Lower leg skin (tissue), 4 donors: ENCODE measurements at places on chromosomes 13 and 19. TPM values are rescaled to one million over a fixed set of nuclear protein-coding genes. Genes with fewer than 3 reads are reported as not detected.

KLHL1 gene
- not detected for total RNA-seq

SIGLEC9 gene
- 2.0 TPM for total RNA-seq

ZFR2 gene
- total RNA-seq = not detected

CEACAM20 gene
- not detected for total RNA-seq

MAB21L1 gene
- total RNA-seq = 0.32 TPM

ICAM4 gene
- 0.38 TPM for total RNA-seq

LAIR1 gene
- 0.38 TPM for total RNA-seq

KRTDAP gene
- total RNA-seq = 17,439 TPM

MAP4K1 gene
- total RNA-seq = 0.80 TPM

SYCN gene
- not detected for total RNA-seq

WDR83 gene
- 23.7 TPM for total RNA-seq

XAB2 gene
- 99.1 TPM for total RNA-seq

POU2F2 gene
- 3.8 TPM for total RNA-seq

SELENOV gene
- total RNA-seq = not detected

SLAIN1 gene
- 4.0 TPM for total RNA-seq

MYADM gene
- total RNA-seq = 49.2 TPM

NLRP9 gene
- not detected for total RNA-seq

FXYD1 gene
- total RNA-seq = 6.5 TPM

PDX1 gene
- total RNA-seq = not detected

PRR20D gene
- not detected for total RNA-seq

KEAP1 gene
- 81.6 TPM for total RNA-seq

FCER2 gene
- total RNA-seq = not detected

EPS8L1 gene
- total RNA-seq = 394 TPM

C1QTNF9B gene
- total RNA-seq = not detected

ZFP82 gene
- 1.6 TPM for total RNA-seq

B3GLCT gene
- 6.5 TPM for total RNA-seq

FKBP8 gene
- 285 TPM for total RNA-seq

NOTCH3 gene
- 332 TPM for total RNA-seq

SLC17A7 gene
- 0.76 TPM for total RNA-seq

NKPD1 gene
- 52.1 TPM for total RNA-seq

PSG7 gene
- 3.2 TPM for total RNA-seq
